K562 (cell line): ENCODE measurements at places on chromosomes 5 and 9. TPM values are rescaled to one million over a fixed set of nuclear protein-coding genes. Genes with fewer than 3 reads are reported as not detected.

DNA sequence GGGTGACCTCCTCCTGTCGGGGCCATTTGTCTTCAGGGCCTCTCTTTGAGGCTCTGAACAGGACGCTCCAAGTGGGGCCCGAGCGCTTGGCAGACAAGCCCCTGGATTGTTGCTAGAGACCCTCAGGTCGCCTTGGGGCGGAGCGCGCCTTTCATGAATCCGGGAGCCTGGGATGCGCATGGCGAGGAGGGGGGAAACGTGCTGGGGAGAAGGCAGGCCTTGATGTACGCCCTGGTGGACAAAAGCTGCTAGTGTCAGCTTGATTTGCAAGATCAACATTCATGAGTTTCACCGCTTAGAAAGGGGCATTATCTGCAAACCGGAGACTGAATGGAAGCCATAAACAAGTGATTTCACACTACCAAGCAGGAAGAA lies 226.3 kb downstream of the SMARCA2 start:
- peaks cover 12% of the 10 kb centered on the region; the same call in 1 of the 2 replicates for H3K4me1 ChIP-seq
- H3K4me3 ChIP-seq, result no peak overlapping the region
- no peaks in the 10 kb centered on the region for H3K27me3 ChIP-seq

DNA sequence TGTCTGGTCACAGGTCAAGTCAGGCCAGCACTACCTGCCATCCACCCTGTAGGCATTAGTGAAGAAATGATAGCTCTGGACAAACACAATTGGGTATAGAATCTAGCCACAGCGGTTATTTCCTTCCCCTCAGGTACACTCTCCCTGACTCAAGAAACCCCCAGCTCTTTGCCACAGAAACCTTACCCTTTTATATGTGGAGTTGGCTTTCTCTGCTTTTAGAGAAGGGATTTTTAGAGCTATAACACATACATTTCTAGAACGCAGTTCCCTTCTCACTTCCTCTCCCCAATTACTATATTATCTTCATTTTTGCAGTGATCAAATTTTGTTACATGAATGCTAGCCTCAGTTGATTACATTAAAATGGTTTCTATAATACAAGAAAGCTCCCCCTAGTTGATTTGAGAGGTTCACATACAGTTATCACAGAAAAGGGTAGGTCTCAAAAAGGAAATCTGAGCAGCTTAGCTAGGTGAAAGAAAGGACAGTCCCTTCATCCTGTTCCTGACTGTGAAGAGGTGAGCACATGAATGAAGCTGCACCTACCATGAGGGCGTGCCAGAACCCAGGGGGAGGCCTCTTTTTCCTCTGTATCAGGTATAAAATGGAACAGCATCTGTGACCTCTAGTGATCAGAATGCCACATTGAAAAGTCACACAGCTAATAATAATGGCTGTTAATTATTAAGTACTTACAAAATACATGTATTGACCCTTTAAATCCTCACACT lies 425.6 kb downstream of the KIAA0825 start:
- no peaks in the 10 kb centered on the region for H3K4me1 ChIP-seq
- no peak for DNase-seq
- H3K36me3 ChIP-seq, result no peaks in the 10 kb centered on the region
- H3K27ac ChIP-seq, result no peak overlapping the region
- H3K27me3 ChIP-seq, result no peaks in the 10 kb centered on the region

- DNase-seq, result no peak
- H3K27me3 ChIP-seq, result no peaks in the 10 kb centered on the region
- no peaks in the 10 kb centered on the region for H3K4me1 ChIP-seq
- H3K4me3 ChIP-seq, result no peak overlapping the region
- no peak overlapping the region for H3K27ac ChIP-seq
- no peaks in the 10 kb centered on the region for H3K36me3 ChIP-seq
Observed at GRCh38 chr5:31054453-31054852, 139.0 kb upstream of the CDH6 start.

DNA sequence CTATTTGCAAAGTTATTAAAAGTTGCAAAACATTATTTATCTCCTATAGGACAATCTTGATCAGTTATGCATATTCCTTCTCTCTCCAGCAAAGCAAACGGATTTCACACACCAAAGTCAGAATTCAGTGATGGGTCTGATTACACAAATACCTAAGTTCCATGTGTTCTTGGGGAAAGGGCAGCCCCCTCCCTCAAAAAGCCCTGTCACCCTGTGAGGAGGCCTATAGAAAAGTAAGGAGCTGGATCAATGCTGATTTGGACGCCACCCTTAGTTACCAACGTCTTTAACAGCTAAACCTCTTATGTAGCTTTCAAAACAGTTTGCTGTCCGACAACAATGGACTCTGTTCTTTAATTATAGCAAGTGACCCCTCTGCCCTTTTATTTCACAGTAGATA lies 6.4 kb downstream of the ZNF608 start:
- no peak overlapping the region for H3K27ac ChIP-seq
- no peak for DNase-seq
- H3K4me3 ChIP-seq, result no peak overlapping the region
- no peaks in the 10 kb centered on the region; the same call in 1 of the 3 replicates for H3K4me1 ChIP-seq
- H3K36me3 ChIP-seq, result no peaks in the 10 kb centered on the region
- H3K27me3 ChIP-seq, result peaks cover 44% of the 10 kb centered on the region; the same call in 2 of the 3 replicates

GRCh38 chr5:14299666-14300065 lies 156.5 kb downstream of the TRIO start:
- no peaks in the 10 kb centered on the region for H3K4me1 ChIP-seq
- no peak overlapping the region for H3K27ac ChIP-seq
- H3K4me3 ChIP-seq, result no peak overlapping the region
- no peaks in the 10 kb centered on the region for H3K36me3 ChIP-seq
- H3K27me3 ChIP-seq, result peaks cover 21% of the 10 kb centered on the region

DNA sequence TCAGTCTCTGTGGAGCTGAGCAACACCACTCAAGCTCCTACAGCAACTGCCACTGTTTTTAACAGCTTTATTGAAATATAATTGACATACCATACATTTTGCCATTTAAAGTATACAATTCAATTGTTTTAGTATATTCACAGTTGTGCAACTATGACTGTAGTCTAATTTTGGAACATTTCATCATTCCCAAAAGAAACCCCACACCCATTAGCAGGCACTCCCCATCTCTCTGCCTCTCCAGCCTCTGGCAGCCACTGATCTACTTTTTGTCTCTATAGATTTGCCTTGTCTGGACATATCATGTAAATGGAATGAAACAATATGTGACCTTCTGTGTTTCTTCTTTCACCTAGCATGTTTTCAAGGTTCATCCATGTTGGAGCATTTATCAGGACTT lies 43.5 kb downstream of the RUSC2 start:
- H3K4me1 ChIP-seq, result no peaks in the 10 kb centered on the region
- no peak overlapping the region for H3K4me3 ChIP-seq
- no peak for DNase-seq
- no peaks in the 10 kb centered on the region for H3K27me3 ChIP-seq
- no peaks in the 10 kb centered on the region for H3K36me3 ChIP-seq

DNA sequence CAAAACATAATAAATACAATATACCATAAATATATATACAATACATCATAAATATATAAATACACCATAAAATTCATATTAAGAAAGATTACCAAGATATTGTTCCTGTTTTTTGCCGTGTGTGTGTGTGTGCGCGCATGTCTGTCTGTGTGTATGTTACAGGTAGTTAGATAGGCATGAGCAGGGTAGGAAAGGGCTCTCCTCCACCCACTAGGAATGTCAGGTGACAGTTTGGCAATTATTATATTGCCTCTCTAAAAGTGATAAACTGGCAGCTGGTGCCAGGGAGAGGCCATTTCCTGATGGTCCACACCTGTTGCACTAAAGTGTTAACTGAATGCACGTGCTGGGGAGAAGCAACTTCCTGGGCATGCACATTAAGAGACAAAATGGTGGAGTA lies 232.8 kb downstream of the ADAMTS6 start:
- H3K36me3 ChIP-seq, result no peaks in the 10 kb centered on the region
- H3K4me3 ChIP-seq, result no peak overlapping the region
- DNase-seq, result no peak
- no peaks in the 10 kb centered on the region for H3K27me3 ChIP-seq
- H3K27ac ChIP-seq, result no peak overlapping the region

GRCh38 chr9:89864257-89864656 lies 259.4 kb downstream of the GADD45G start:
- no peak for DNase-seq
- H3K27me3 ChIP-seq, result no peaks in the 10 kb centered on the region; the same call in 1 of the 2 replicates
- H3K4me3 ChIP-seq, result no peak overlapping the region
- H3K27ac ChIP-seq, result no peak overlapping the region

DNA sequence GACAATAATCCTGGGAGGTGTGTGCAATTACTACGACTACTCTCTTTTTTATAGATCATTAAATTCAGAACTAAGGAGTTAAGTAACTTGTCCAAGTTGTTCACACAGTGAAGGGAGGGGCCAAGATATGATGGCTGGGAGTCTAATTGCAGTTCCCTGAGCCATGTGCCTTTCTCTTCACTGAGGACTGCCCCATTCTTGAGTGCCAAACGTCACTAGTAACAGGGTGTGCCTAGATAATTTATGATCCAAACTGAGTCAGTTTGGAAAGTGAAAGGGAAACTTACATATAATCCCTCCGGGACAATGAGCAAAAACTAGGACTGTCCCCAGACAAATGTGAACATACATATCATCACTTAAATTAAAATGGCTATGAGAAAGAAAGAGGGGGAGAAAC lies 20.2 kb downstream of the IL7R start:
- H3K4me1 ChIP-seq, result no peaks in the 10 kb centered on the region
- no peak overlapping the region for H3K27ac ChIP-seq
- DNase-seq, result no peak
- no peaks in the 10 kb centered on the region for H3K27me3 ChIP-seq
- H3K36me3 ChIP-seq, result no peaks in the 10 kb centered on the region

- no peak overlapping the region for H3K27ac ChIP-seq
- no peaks in the 10 kb centered on the region for H3K27me3 ChIP-seq
- no peak overlapping the region for H3K4me3 ChIP-seq
- H3K36me3 ChIP-seq, result no peaks in the 10 kb centered on the region
- no peak for DNase-seq
- no peaks in the 10 kb centered on the region for H3K4me1 ChIP-seq
Observed at GRCh38 chr5:97542469-97542868, 359.4 kb upstream of the RIOK2 start.

DNA sequence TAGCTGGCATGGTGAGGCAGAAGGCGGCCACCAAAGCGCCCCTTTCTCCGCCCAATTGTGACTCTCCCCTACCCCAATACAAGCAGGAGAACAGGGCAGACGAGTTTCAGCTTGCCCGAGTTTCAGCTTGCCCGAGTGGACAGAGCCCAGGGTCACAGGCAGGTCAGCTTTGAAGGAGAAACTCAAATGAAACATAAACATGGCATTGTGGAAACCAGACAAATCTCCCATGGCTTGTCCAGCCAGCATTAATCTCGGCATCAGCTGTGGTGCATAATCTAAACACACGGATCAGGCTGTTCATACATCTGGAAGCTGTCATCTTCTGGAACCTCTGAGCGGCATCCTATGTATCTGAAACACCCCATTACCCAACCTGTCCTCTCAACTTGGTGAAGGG lies 16.9 kb downstream of the PTCH1 start:
- no peaks in the 10 kb centered on the region for H3K27me3 ChIP-seq
- H3K36me3 ChIP-seq, result no peaks in the 10 kb centered on the region
- H3K4me3 ChIP-seq, result no peak overlapping the region
- no peak overlapping the region for H3K27ac ChIP-seq
- DNase-seq, result no peak

DNA sequence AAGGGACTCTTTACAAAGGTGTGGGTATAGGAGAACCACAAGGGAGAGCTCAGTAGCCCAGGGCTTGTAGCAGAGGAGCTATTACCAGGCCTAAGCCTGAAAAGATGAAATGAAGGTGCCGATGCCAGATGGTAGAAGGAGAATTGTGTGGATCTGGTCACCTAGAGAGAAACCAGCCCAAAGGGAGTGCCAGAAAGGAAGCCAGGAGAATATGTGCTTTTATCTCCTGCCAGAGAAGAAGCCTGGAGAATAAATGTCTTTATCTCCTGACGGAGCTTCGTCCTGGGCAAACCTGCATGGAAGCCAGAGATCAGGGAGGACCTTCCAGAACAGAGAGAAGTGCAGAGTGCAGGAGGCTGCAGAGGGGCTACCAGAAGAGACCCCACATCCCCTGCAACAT lies 142.6 kb downstream of the MED10 start:
- no peak for DNase-seq
- H3K27me3 ChIP-seq, result no peaks in the 10 kb centered on the region
- H3K36me3 ChIP-seq, result no peaks in the 10 kb centered on the region
- H3K4me3 ChIP-seq, result no peak overlapping the region

- H3K4me3 ChIP-seq, result no peak overlapping the region
- no peaks in the 10 kb centered on the region for H3K4me1 ChIP-seq
- DNase-seq, result no peak
- no peaks in the 10 kb centered on the region for H3K36me3 ChIP-seq
- no peaks in the 10 kb centered on the region for H3K27me3 ChIP-seq
Observed at GRCh38 chr9:1098551-1098950, 48.4 kb downstream of the DMRT2 start.

DNA sequence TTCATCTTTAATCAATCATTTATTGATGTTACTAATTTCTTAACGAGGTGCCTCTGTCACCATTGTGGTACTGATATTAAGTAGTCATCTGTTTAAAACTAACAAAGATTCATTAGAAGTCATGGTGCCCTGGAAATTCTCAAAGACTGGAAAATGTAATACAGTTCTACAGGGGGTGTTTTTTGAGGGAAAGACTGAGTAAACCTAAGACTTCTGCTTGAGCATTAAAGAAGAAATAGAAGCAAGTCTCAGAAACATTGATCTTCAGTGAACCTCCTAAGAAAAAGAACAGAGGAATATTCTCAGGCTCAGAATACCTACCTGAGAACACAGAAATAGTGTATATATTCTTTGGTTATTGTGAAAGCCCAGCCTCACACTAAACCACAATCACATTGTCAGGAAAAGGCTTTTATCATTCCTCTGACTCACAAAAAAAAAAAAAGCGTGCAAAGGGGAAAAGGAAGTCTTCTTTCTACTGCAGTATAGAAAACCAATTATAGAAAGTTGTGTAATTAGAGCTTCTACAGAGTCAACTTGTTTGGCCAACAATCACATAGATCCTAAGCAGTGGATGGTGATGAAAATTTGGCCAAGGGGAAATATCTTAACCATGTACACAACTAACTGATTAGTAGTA lies 60.8 kb downstream of the HINT1 start:
- H3K36me3 ChIP-seq, result no peaks in the 10 kb centered on the region
- no peak overlapping the region for H3K4me3 ChIP-seq
- no peaks in the 10 kb centered on the region for H3K27me3 ChIP-seq
- DNase-seq, result no peak
- no peaks in the 10 kb centered on the region for H3K4me1 ChIP-seq
- no peak overlapping the region for H3K27ac ChIP-seq

Gene ELAVL2
- total RNA-seq, result not detected in 2 replicates

Gene INSYN2B
- not detected in 2 replicates for total RNA-seq

Gene GLRA1
- total RNA-seq, result not detected in 2 replicates

Gene PRRT1B
- not detected in 2 replicates for total RNA-seq

Gene FRMPD1
- total RNA-seq, result not detected in 2 replicates

Gene CCDC171
- 0.22 and 0.27 TPM in 2 replicates for total RNA-seq

Gene PCDHGA9
- 0.18 and 0.20 TPM in 2 replicates for total RNA-seq

Gene PAIP1
- total RNA-seq, result 94.5 and 102 TPM in 2 replicates

Gene SMIM32
- total RNA-seq, result not detected in 2 replicates
